Stimulated activated CD4-positive, alpha-beta T cell treated with anti-CD3 and anti-CD28 coated beads, Interleukin-12 subunit alpha, Interleukin-12 subunit beta, amount 100 ng/mL, for 48 hours (primary cell): ENCODE measurements at places on chromosomes 6 and 20.

DNA sequence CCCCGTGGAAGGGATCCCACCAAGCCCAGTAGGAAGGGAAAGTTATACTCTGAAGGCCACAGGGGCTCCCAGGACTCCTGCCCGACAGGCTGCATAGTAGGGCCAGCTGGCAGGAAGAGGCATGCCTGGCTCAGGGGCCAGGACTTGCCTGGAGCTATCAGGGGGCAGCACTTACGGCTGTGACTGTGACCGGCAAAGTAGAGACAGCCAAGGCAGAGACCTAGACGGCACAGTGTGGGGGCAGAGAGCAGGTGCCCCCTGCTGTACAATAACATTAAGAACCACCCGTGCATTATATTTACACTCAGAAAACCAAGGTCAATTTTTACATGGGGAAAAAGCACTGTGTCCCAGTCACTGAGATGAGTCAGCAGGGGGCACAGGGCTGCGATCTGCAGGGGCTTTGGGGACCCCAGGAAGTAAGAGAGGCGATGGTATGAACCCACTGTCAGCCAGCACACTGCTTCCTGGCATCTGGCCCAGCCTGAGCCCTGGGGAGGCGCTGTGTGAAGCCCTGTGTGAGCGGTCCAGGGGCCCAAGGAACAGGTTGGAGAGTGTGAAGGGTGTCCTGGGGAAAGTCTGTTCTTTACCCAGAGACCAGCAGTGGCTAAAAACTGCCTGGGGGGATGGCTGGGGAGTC is 9.9 kb downstream of the CCDC167 start:
- no peak for DNase-seq

DNA sequence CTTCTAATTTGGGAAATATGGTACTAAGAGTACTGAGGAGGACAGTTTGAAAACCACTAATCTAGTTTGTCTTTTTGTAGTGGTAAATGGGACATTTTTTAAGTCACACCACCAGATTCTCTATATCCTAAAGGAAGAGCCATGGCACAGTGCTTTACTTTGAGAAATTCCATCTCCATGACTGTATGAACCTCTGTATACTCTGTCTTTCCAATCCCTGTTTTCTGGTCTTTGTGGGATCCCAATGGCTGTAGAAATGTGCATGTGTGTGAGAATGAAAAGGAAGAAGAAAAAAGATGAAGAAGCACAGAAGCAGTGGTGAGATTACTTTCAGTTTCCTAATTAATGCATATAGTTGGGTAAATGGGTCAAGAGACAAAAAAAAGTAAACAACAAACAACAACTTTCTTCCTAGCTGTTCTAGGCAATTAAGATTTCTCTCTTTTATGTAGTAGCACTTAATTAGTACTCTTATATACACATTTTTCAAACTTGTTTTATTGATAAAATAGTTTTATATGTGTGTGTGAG is 141.2 kb upstream of the HCRTR2 start:
- no peak for DNase-seq

DNA sequence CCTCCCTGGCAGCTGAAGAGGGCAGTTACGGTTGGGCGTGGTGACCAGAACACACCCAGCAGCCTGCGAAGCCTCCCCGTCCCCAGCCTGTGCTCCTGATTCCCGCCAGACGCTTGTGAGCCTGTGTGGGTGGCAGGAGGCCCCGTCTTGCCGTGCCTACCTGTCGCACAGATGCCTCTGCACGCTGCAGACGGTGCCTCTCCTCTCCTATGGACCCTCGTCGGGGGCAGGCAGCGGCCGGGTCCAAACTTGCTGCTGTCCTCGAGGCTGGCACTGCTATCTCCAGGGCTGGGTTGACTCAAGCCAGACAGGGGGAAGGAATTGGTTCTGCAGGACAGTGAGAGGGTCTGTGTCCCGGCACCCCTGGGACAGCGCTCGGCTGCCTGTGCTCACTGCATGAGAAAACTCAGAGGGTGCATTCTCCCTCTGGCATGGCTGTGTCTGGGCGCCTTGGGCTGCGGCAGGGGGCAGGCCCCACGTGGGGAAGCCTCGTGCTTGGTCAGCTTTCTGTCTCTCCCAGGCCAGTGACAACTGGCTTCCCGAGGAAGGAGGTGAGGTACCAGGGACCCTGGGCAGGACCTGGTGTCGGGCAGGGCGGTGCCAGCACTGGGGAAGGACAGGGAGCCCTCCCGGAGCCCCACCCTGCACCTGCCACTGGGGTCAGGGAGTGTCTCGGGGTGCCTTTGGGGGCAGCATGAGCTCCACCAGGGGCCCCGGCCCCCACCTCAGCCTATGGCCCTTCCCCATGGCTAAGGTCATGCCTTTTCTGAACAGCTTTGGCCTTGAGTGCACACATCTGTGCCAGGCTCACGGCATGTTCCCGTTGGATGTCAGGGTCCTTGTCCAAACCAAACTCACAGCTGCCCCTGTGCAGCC is 127.5 kb downstream of the TAF4 start:
- DNase-seq, result no peak

- no peak for DNase-seq
These were observed 47.5 kb upstream of the NAA20 start for GRCh38 chr20:19969507-19970255.

DNA sequence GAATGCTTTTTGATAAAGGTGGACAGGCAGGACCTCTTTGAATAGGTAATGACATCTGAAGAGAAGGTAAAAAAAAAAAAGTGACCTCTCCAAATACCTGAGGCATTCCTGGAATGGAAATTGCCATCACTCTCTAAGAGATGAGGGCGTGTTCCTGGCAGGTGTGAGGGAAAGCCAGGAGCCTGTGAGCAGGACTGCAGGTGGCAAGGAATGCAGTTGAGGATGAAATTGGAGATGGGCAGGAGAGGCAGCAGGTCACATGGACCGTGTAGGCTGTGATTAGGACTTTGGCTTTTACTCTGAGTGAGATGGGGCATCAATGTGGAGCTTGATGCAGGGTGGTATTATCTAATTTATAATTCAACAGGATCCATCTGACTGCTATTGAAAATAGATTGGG is 227.4 kb downstream of the LRFN2 start:
- DNase-seq, result no peak

- DNase-seq, result no peak
These were observed 65.8 kb upstream of the STMND1 start for GRCh38 chr6:17036065-17036393.

- no peak for DNase-seq
These were observed 37.7 kb downstream of the GRM4 start for GRCh38 chr6:34108176-34108575.

DNA sequence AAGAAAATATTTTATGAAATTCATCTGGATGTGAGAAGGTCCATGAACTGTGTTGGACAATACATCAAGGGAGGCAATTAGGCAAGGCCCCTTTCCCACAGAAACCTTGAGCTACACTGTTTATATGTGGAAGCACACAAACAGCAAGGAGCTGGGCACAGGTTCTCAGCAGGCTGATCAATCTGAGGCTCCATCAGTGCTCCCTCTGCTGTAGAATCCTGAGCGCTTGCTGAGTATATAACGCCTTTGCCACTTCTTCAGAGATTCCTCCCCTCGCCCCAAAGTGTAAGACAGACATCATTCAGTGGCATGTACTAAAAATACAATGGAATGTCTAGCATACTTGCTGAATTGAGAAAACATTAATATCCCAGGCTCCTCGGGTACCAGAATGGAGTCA is 146.9 kb downstream of the PRKN start:
- no peak for DNase-seq

- no peak for DNase-seq
These were observed 27.8 kb downstream of the FYN start for GRCh38 chr6:111845441-111845871.

GRCh38 chr6:152160346-152160745 is 352.9 kb downstream of the ESR1 start:
- DNase-seq, result no peak

DNA sequence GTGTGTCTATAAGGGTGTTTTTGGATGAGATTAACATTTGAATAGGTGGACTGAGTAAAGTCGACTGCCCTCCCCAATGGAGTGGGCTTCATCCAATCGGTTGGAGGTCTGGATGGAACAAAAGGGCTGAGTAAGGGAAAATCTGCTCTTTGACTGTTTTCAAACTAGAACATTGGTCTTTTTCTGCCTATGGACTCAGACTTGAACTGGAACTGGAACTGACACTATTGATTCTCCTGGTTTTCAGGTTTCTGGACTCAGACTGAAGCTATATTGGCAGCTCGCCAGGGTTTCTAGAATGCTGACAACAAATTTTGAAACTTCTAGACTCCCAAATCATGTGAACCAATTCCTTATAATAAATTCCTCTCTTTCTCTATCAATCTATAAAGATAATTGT is 498.9 kb upstream of the EPHA7 start:
- DNase-seq, result no peak

DNA sequence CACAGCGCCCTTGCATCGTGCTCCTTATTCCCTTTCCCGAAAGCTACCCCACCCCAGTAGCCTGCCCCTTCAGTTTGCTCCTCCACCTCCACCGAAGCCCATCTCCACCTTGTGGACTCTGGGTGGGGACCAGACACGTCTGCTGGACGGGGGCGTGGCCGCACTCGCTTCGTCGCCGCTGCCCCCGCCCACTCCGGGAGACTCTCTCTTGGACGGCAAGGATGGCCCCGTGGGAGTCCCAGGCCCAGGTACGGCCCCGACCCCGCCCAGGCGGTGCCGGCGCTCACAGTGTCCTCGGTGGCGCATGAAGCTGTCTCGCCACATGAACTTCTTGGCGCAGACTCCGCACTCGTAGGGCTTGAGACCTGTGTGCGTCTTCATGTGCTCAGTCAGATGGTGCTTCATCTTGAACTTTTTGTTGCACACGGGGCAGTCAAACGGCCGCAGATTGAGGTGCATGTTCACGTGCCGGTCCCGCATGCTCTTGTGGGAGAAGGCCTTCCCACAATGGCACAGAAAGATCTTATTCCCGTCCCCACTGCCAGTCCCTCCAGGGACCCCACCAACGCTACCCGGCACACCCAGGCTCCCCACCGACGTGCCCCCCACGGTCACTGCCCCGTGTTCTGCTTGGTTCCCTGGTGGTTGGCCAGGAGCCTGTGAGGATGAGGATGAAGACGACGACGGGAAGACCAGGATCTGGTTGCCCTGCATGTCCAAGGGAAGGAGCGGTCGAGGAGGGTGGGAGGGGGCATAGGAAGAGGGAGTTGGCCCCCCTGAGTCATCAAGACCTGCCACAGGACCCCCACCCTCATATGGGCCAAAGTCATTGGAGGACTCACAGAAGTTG is 1.3 kb upstream of the TAPBP start:
- DNase-seq, result no peak

DNA sequence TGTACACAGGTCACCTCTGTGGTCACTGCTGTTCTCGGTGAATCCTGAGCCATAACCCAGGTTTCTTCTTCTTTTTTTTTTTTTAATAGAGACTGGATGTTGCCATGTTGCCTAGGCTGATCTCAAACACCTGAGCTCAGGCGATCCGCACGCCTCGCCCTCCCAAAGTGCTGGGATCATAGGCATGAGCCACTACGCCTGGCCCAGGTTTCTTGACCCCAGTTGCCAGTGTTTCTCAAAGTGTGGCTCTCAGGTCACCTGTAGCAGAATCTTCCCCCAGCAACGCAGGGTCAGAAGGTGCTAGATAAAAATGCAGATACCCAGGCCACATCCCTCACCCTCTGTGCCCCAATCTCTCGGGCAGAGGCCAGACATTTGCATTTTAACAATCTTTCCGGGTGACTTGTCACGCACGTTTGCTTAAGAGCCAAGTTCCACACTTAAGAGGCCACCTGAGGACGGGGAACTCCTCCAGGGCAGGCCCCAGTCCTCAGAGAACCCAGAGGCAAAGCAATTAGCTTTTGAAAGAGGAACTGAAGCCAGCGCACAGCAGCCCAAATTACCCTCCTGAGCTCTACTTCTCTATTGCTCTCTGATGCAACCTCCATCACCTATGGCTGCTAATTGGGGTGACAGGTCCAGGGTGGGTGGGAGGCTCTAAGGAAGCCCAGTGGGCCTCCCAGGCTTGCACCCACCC is 81.8 kb downstream of the NFATC2 start:
- no peak for DNase-seq

DNA sequence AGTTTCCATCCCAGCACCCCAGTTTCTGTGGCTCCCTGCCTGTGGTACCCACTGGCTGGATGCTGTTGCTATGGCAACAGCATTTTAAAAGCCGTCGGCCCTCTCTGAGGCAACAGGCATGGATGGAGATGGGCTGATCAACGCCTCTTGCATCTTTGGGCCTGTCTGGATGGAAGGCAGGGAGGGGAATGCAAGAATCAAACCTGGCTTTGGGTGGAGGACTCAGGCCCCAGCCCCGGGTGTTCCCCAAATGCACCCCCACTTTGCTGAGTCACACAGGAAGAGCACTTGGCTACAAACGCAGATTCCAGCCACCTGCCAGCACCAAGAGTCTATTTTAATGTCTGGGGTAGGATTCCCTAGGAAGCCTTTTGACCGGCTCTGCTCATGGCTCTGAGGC is 45.7 kb upstream of the TGM2 start:
- DNase-seq, result no peak

GRCh38 chr6:72661411-72661810 is 39.5 kb downstream of the KCNQ5 start:
- no peak for DNase-seq

GRCh38 chr6:64932486-64932885 is 774.5 kb downstream of the EYS start:
- no peak for DNase-seq

DNA sequence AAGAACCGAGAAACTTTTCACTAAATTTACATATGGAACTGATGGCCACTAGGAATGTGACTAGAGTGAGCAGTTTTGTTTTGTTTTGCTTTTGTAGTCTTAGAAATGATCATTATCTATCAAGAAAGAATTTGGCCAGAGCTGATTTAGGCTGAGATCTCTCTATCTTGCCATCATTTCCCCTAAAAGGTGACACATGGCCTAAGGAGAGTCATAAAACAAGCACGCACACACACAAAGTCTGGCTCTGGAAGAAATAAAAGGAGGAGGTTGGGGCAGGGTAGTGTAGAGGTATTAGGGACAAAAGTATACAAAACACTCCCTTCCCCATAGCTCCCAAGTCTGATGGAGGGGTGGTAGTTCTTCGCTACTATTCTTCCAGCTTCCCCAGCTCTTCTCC is 56.4 kb downstream of the RIPOR2 start:
- DNase-seq, result no peak

DNA sequence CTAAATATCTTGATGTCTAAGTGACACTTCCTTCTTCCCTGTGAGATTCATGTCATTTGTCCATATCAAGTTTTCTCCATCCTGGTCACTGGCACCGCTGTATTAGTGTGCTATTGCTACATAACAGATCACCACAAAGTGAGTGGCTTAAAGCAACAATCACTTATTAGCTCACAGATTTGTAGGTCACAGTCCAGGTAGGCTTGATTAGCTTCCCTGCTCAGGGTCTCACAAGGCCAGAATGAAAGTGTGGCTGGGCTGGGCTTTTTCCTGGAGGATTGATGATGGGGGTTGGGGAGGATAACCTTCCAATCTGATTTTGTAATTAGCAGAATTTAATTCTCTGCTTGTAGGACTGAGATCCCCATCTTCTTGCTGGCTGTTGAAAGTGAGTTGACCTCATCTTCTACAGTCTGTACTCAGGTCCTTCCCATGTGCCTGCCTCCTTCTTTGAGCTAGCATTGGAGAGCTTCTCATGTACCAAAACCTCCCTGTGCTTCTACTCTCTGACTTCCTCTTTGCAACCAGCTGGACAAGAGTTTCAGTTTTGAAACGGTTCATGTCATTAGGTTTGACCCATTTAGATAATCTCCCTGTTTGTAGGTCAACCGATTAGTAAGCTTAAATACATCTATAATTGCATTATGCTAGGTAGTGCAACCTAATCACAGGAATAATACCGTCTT is 152.4 kb upstream of the MAN1A1 start:
- DNase-seq, result no peak
